ENCODE measurements at places on chromosomes 16 and 17. TPM values are rescaled to one million over a fixed set of nuclear protein-coding genes. Genes with fewer than 3 reads are reported as not detected.

Gene ADAT1
- 70.0 TPM for total RNA-seq

Gene TMEM235
- total RNA-seq = not detected

- no peak for DNase-seq
Observed at GRCh38 chr17:36720131-36720530, 118.7 kb downstream of the MRM1 start.

GRCh38 chr16:630249-630814 lies 453 bp upstream of the WFIKKN1 start:
- DNase-seq = no peak

DNA sequence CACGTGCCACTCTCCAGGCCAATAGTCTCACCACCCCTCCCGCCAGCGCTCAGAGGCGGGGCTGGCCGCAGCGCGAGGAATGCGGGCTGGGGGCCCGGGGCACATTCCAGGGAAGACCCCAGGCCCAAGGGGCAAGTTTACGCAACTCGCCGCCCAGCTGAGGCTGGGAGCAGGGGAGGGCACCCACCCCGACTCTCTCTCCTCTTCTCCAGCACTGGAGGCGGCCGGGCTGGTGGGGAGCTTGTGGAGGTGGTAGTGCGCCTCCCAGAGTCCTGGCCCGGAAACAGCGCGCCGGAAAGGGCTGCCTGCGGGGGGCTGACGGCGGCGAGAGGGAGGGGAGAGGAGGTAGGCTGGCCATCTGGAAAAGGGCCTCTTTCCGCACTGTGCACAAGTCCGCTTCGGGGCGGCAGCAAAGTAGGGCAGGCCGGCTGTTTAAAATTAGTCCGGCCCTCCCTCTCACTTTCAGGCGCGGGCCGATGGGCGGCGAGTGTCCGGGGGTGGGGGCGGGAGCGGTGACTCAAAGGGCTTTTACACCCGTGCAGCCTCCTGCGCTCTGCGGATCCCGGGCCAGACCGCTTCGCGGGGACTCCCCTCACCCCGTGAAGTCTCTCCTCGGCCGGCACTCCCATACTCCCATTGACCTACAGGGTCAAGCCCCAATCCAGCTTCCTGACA lies 1.1 kb downstream of the FHOD1 start:
- no peak for DNase-seq

Gene IL34
- not detected for total RNA-seq

GRCh38 chr17:2289878-2290478 lies 13.6 kb downstream of the SMG6 start:
- DNase-seq = no peak
